ENCODE measurements at places on chromosomes 1 and 21.

GRCh38 chr1:220838578-220838977 lies 40.7 kb upstream of the HLX start:
- no peak overlapping the region for H3K4me3 ChIP-seq
- no peaks in the 10 kb centered on the region for H3K27me3 ChIP-seq
- DNase-seq, result no peak
- no peaks in the 10 kb centered on the region for H3K4me1 ChIP-seq
- no peaks in the 10 kb centered on the region for H3K36me3 ChIP-seq
- no peak overlapping the region for H3K27ac ChIP-seq

- no peak for DNase-seq
- no peak overlapping the region for H3K4me3 ChIP-seq
- no peaks in the 10 kb centered on the region for H3K36me3 ChIP-seq
- H3K4me1 ChIP-seq, result no peaks in the 10 kb centered on the region
These were observed 11.3 kb downstream of the HIVEP3 start for GRCh38 chr1:41907446-41907845.

- peak; percentile 81 for DNase-seq
- no peaks in the 10 kb centered on the region for H3K27me3 ChIP-seq
- H3K36me3 ChIP-seq, result peaks cover 8% of the 10 kb centered on the region
- no peak overlapping the region for H3K4me3 ChIP-seq
These were observed 20.7 kb upstream of the LAX1 start for GRCh38 chr1:203744075-203744972.

- no peaks in the 10 kb centered on the region for H3K36me3 ChIP-seq
- H3K4me1 ChIP-seq, result no peaks in the 10 kb centered on the region
- no peaks in the 10 kb centered on the region for H3K27me3 ChIP-seq
- no peak for DNase-seq
These were observed 72.4 kb upstream of the IFNAR2 start for GRCh38 chr21:33157303-33157702.

DNA sequence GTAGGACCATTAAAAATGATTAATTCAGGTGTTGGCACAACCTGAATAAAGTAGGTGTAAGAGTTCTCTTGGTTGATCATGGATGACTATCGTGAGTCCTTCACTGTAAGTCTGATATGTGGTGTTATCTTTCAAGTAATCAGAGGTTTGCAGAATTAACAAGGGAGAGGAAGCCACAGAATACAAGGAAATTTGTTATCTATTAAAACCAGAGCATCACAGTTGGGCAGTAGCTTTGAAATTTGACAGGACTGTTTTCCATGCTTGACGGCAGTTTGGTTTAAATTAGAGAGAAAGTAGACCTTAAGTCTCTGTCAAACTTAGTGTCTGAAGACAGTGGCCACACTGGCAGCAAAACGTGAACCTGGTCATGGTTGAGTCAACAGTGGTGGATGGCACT lies 139.5 kb upstream of the KCNK2 start:
- no peaks in the 10 kb centered on the region for H3K27me3 ChIP-seq
- H3K4me3 ChIP-seq, result no peak overlapping the region
- DNase-seq, result no peak
- H3K27ac ChIP-seq, result no peak overlapping the region
- no peaks in the 10 kb centered on the region for H3K4me1 ChIP-seq

DNA sequence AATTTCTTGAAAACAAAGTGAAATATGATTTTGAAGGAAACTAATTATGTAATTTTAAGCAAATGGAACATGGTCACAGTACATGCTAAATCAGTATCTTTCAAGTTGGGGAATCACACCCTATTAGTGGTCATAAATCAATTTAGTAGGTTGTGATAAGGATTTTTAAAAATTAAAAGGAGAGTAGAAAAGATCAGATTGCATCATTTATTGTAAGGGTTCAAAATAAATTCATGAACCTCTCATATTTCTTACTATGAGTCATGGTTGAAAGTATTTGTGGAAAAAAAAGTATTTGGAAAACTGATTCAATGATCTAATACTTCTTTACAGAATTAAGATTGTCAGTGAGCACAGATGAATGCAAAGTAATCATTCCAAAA lies 14.6 kb downstream of the ADSS2 start:
- no peak for DNase-seq
- no peak overlapping the region for H3K27ac ChIP-seq
- no peak overlapping the region for H3K4me3 ChIP-seq
- H3K36me3 ChIP-seq, result peaks cover 20% of the 10 kb centered on the region
- peaks cover 20% of the 10 kb centered on the region for H3K4me1 ChIP-seq

DNA sequence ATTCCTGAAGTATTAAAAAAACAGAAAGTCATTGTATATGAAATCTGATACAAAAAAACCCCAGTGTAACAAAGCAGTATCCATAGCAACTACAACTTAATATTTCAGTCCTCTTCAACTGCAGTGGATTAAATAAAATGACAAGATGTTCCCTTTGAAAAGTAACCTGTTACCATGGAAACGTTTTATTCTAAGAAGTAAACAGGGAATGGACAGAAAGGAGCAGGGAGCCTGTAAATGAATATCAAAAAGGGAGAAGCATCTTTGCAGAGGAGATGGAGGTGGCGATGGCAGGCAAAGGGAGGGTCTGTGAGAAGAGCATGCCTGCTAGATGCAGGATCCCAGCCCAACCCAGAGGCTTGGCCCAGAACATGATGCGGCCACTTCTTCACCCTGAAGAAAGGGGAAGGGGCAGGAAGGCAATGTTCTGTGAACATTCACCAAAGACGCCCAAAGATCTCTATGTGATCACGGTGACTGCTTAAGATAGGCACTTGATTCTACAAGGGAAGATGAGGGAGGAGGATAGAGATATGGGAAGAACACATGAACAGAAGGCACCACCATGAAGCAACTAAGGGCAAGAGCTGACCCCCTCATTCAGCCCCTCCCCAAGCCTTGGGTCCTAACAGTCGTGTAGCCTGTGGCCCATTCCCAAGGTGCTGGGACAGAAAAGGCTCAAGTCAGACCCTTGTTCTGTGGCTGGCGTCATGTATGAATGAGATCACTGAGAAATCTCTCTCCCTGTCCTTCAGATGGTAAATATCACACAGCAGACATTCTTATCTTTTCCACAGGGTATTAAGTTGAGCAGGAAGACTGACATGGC lies 200.0 kb downstream of the SLC45A1 start:
- H3K27ac ChIP-seq, result no peak overlapping the region
- H3K4me3 ChIP-seq, result no peak overlapping the region
- peaks cover 22% of the 10 kb centered on the region for H3K4me1 ChIP-seq

DNA sequence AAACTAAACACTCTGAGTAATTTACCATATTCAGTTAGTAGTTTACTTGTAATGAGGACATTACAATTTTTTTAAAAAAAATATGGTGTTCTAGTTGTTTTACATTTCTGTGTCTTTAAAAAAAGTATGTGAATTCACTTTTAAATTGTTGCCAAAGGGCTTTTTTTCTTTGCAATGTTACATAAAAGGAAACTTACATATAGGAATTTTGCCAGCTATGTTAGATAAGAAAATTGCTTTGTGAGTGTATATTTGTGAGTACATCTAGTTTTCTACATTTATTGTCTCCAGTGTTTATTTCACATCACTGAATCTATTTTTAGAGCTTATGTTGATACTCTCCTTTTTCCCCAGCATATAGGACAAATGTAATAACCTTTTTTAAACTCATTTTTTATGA lies 206.8 kb downstream of the GPR52 start:
- no peak overlapping the region for H3K27ac ChIP-seq
- H3K27me3 ChIP-seq, result no peaks in the 10 kb centered on the region
- DNase-seq, result no peak
- H3K4me1 ChIP-seq, result no peaks in the 10 kb centered on the region

GRCh38 chr1:232149287-232150201 lies 480.4 kb downstream of the SIPA1L2 start:
- no peaks in the 10 kb centered on the region for H3K36me3 ChIP-seq
- H3K4me3 ChIP-seq, result no peak overlapping the region
- H3K4me1 ChIP-seq, result no peaks in the 10 kb centered on the region
- no peaks in the 10 kb centered on the region for H3K27me3 ChIP-seq
- H3K27ac ChIP-seq, result no peak overlapping the region

Data from tibial artery (tissue), 4 donors.